Stimulated activated naive CD4-positive, alpha-beta T cell treated with Interleukin-2 at 50 U/mL for 16 hours (primary cell): ENCODE measurements at places on chromosomes 4 and X.

DNA sequence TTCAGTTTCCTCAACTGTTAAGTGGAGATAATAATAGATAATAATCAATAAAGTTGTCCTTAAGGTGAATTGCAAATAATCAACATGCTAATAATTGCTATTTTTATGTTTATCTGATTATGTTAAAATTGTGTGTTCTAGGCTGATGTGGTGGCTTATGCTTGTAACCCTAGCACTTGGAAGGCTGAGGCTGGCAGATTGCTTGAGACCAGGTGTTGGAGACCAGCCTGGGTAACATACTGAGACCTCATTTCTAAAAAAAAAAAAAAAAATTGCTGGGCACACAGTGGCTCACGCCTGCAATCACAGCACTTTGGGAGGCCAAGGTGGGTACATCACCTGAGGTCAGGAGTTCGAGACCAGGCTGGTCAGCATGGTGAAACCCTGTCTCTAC, 175.2 kb downstream of the GC start:
- no peak for DNase-seq

- no peak for DNase-seq
Measured at GRCh38 chr4:1179089-1179441, 6.7 kb upstream of the SPON2 start.

DNA sequence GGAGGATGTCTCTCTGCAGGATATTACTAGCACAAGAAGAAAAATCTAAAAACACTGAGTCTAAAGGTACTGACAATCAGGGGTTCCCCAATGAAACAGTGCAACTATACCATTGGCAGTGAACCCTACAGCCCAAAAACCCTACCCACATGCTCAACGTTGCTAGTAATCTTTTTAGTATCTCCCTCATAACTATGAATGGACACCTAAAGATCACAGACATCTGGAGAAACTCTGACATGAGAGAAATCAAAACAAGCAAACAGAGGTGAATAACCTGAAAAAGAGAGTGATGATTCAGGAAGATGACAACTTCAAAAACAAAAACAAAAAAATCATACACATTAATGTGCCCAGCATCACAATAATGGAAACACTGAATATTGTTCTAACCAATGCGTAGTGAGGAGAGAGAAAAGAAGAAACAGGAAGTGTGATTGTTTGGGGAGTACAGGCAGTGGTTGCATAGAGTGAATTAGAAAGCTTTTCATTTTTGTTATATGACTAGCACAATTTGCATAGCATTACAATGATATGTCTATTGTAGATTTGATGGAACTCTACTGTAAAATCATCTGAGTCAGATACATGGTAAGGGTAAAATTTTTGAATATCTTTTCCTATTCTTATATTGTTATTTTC, 78.9 kb upstream of the FMR1 start:
- DNase-seq: no peak

- no peak for DNase-seq
Measured at GRCh38 chr4:57234252-57234775, 124.1 kb upstream of the IGFBP7 start.

GRCh38 chr4:85170241-85170640, 203.8 kb upstream of the WDFY3 start:
- DNase-seq: no peak

DNA sequence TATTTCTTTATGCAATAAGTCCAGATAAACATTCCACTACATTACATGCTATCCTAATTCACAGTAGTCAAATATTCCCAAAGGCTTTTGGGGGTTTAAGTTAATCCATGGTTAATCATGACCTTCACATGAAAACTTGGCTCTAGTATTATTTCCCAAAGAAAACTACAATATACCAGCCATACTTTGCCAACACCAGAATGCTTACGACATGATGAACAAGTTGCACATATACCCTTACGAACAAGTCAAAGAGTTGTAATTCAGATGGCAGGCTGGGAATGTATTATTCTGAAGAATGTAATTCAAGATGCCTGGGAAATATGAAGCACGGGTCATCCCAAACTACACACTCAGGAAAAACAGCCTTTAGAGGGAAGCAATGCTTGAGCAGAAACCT, 499.6 kb downstream of the PPARGC1A start:
- no peak for DNase-seq

GRCh38 chr4:37653601-37654000, 32.6 kb downstream of the RELL1 start:
- DNase-seq: no peak

- no peak for DNase-seq
Measured at GRCh38 chrX:139187738-139188137, 342.8 kb upstream of the F9 start.

- DNase-seq: no peak
Measured at GRCh38 chrX:34437586-34437985, 219.5 kb downstream of the TMEM47 start.
